Aorta (tissue), 5 donors: ENCODE measurements at places on chromosomes 16 and 17.
A peak's percentile ranks its signal among the peaks of the same experiment; 100 is the strongest.

DNA sequence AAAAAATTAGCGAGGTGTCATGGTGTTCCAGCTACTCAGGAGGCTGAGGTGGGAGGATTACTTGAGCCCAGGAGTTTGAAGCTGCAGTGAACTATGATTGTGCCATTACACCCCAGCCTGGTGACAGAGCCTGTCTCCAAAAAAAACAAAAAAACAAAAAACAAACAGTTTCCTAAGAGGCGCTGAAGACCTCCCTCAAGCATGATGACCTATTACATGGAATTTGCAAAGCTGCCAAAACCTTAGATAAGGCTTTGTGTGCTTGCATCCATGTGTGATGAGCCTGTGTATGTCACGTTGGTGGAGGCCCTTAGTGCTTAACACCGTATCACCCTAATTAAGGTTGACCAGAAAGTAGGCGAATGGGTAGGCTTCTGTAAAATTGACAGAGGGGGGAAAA lies 143.5 kb downstream of the PPM1E start:
- DNase-seq, result no peak

DNA sequence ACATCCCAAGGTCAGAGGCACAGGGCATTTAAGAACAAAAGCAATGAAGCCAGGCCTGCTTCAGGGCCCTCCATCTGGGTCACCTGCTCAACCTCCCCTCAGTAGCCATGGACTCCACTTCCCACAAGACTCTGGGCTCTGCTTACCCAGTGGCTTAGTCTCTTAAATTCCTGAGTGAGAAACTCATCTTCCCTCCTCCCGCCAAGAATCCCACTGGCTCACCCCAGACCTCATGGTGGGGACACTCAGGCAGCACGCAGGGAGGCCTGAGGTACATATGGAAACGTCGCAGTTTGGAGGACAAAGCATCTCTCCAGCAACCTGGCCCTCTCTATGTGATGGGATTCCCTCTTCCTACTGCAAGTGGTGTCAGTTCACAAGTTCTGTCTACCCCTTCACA lies 326.7 kb upstream of the CDH5 start:
- DNase-seq, result no peak

- DNase-seq, result peak; percentile 53
Observed at GRCh38 chr17:50843150-50843905, 7.9 kb downstream of the WFIKKN2 start.

DNA sequence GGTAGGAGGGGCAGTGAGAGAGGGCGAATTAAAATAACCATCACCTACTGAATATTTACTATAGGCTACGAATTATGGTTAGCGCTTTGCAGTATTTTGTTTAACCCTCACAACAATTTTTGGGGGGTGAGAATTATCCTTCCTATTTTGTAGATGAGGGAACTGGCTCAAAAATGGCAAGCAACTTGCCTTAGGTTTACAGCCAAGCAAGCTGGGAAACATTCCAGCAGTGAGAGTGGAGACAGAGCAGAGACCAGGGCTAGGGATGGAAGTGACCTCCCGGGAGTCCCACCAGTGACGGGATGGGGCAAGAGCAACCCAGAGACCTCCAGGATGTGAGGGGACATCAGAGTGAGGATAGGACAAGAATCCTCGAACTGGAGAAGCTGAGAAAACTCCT lies 352 bp upstream of the VMO1 start:
- DNase-seq, result no peak

- peak; percentile 18 for DNase-seq
Observed at GRCh38 chr16:8855051-8855786, 13.6 kb downstream of the CARHSP1 start.

- no peak for DNase-seq
Observed at GRCh38 chr16:64738321-64738960, 383.4 kb downstream of the CDH11 start.

- DNase-seq, result peak; percentile 91
Observed at GRCh38 chr17:78890498-78890897, 12.5 kb downstream of the CEP295NL start.

GRCh38 chr17:7408252-7408727 lies 645 bp downstream of the NLGN2 start:
- DNase-seq, result no peak
